CD8-positive, alpha-beta memory T cell (primary cell): ENCODE measurements at places on chromosomes 3 and 15.

DNA sequence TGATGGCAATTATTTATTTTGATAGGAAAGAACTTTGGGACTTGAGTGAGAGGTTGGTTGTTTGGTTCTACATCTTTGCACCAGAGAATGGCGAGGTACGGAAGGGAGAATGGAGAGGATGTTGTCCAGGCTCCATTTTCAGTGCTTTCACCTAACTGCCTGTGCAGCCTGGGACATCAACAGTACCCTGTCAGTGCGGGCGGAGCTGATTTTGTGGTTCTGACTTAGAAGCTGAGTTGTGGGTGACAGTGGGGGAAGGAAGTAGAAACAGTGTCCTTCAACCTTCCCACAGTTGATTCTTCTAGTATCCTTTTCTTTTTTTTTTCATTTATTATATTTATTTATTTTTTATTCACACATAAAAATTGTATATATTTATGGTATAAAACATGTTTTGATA lies 95.3 kb downstream of the TIGIT start:
- peak; percentile 2 for DNase-seq

- DNase-seq, result no peak
Observed at GRCh38 chr3:27544372-27544865, 60.2 kb upstream of the SLC4A7 start.

- DNase-seq, result no peak
Observed at GRCh38 chr15:62145015-62145735, 19.9 kb downstream of the C2CD4B start.

DNA sequence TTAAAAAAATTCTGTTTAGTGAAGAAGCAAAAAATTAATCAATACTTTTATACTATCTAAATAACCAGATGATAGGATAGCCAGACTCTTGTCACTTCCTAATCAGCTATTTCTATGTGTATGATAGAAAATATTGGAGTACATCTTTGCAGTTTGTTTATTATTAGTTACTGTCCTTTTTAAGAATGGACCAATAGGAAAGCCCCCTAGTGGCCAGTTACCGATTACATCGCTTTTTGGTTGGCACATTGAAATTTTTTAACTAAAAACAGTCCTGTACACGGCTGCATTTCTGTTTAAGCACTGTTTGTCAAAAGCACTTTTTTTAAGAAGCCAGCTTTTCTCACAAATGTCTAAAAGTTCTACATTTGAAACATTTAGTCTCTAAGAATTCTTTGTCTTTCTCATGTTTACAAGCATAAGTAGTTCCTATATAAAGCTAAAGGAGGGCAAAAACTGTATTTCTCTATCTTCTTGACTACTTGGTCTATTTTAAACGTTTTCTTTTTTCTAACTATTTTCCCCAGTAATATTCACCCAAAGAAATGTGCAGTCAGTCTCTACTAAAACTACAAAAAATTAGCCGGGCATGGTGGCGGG lies 253.2 kb upstream of the LRTM1 start:
- DNase-seq, result no peak

DNA sequence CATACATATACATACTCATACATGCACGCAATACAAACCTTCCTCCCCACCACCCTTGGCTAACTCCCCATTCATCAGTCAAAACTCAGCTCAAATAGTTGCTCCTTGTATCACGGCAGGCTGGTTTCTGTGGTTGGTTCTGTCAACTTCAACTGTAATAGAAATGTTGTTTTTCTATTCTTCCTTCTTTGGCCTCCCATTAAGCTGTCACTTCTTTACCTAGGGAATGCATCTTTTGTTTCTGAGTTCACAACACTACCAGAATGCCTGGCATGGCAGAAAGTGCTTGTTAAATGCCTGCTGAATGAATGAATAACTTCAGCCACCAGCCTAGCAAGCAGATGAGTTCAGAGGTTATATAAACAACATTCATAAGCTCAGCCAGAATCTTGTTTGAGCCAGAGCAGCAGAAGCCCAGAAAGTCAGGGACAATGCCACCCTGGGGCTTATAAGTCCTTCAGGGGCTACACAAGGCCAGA lies 63.1 kb downstream of the B3GALNT1 start:
- no peak for DNase-seq

DNA sequence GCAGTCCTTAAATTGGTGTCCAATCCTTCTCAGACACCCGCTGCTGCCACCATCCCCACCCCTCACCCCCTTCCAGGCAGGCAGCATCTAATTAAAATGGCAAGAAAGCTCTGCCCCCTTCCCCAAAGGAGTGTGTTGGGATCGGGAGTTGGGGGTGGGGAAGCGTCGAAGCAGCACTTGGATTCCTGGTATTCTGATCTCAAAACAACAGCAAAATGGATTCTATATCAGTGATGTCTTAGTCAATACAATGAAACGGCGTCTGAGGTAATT lies 1.4 kb downstream of the TNIK start:
- DNase-seq, result no peak

DNA sequence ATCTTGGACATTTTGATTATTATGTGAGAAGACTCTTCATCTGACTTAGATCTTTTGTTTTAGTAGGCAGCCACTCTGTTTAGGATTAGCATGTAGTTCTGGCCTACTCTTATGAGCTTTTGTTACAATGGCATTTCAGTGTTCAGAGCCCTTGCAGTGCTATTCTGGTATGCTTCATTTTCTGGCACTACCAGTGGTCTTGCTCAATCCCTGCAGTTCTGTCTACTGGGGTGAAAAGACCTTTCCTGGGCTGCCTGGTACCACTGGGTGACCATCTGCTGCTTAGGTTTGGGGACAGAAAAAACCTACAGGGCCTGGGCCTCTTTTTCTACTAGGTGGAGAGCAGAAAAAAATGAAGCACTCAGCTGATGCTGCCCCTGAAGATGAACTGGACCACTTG lies 42.5 kb downstream of the IL16 start:
- DNase-seq, result no peak

DNA sequence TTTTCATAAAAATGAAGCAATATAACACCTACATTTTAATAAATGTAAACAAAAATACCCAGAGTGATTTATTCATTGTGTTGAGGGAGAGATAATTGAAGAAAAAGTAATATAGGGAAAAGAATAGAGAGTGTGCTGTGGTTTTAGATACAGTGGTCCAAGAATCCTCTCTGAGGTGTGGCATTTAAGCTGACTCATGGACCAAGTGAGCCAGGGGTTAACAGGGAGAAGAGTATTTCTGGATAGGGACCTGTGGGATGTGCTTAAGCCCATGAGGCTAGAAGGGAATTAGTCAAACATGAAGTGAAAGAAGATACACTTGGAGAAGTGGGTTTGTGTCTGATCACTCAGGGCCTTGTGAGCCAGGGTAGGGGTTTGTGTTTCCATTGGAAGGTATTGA lies 680.7 kb upstream of the GRM7 start:
- DNase-seq, result no peak

DNA sequence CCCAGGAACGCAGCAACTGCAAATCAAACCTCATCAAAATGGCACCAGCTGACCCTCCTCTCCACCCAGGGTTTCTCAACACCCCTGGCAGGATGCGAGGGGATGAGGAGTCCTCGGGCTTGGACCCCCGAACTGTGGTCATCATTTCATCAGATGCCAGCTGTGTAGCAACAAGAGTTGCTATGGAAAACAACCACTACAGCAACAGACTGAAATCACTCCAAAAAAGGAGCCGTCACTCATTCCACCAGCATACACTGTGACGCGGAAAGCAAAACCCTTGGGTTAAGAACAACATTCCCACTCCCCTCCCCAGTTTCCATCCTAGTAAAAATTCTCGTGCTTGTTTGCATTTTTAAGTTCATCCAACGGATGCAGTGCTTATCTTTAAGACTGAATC lies 40.1 kb downstream of the VGLL4 start:
- DNase-seq, result no peak
